ENCODE measurements at places on chromosomes 7 and 10.

GRCh38 chr10:123507298-123507697 lies 158.9 kb upstream of the GPR26 start:
- DNase-seq, result no peak

- no peak for DNase-seq
Measured at GRCh38 chr7:30867483-30867882, 44.2 kb upstream of the AQP1 start.

DNA sequence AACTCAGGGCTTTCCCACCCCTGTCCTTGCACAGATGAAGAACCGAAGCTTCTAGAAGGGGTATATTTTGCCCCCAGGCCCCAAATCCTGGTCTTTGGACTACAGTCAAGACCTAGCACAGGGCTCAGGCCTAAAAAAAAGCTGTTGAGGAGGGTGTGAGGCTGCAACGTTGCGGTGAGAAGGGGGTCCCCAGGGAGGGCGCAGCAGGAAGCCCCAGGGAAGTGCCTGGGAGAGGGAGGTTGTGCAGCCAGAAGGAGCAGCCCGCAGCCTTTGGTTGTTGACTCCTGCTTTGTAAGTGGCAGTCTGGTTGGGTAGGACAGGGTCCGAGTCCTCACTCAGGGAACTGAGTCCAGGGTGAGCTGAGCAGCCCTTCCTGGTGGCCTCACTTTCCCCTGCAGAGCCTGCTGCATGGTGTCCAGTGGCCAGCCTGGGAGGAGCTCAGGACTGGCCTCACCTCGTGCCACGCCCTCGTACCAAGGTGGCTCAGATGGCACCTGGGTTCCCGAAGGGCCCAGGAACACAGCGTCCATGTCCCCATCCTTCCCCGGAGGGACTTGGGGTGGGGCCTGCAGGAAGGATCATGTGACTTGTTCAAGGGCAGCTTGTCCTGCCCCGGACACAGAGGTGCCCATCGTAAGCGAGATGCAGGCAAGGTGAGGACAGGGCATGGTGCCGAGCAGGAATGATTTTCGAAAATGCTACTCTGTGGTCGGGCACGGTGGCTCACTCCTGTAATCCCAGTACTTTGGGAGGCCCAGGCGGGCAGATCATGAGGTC lies 166.4 kb upstream of the TNRC18 start:
- no peak for DNase-seq

DNA sequence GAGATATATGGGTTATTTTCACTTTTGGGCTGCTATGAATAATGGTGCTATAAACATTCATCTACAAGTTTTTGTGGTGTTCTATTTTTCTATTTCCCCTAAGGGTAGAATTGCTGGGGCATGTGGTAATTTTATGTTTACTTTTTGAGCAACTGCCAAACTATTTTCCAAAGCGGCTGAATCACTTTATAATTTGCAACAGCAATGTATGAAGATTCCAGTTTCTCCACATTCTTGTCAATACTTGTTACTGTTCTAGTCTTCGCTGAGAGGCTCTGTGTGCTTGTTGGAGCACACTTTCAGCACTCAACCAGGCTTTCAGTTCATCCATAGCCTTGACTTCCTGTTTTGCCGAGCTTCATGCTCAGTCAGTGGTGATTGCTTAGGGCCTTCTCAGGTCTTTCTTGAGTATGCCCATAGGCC lies 39.0 kb downstream of the ADK start:
- DNase-seq, result no peak

GRCh38 chr7:55307123-55307916 lies 57.8 kb upstream of the LANCL2 start:
- DNase-seq, result no peak

GRCh38 chr10:60238759-60239100 lies 150.9 kb downstream of the ANK3 start:
- no peak for DNase-seq

GRCh38 chr10:130227883-130228282 lies 91.7 kb downstream of the GLRX3 start:
- no peak for DNase-seq

GRCh38 chr10:110035070-110035921 lies 27.5 kb downstream of the ADD3 start:
- no peak for DNase-seq

Data from esophagus squamous epithelium (tissue), 5 donors.